ENCODE measurements at places on chromosomes 7 and 10. TPM values are rescaled to one million over a fixed set of nuclear protein-coding genes. Genes with fewer than 3 reads are reported as not detected.
A peak's percentile ranks its signal among the peaks of the same experiment; 100 is the strongest.

DNA sequence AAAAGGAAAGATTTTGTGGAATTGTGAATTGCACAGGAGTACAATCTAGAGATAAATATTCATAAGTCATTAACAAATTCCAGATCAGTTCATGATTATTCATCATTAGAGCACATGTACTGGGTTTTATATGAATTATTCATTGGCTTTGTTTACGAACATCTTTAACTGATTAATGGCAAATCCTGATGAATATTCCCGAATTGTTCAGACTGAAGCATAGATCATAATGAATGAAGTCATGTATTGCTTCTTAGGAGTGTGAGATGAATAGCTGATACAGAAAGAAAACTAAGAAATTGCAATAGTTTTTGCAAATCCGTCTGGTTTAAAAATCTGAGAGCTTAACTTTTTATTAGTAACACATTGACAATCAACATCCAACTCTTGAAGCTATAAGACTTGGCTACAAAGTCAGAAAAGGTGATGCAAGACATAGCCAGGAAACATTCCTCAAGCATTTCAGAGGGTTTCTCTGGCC is 183.6 kb upstream of the DGKB start:
- no peak for DNase-seq

GRCh38 chr10:76786504-76787072 is 851.0 kb downstream of the KCNMA1 start:
- no peak for DNase-seq

DNA sequence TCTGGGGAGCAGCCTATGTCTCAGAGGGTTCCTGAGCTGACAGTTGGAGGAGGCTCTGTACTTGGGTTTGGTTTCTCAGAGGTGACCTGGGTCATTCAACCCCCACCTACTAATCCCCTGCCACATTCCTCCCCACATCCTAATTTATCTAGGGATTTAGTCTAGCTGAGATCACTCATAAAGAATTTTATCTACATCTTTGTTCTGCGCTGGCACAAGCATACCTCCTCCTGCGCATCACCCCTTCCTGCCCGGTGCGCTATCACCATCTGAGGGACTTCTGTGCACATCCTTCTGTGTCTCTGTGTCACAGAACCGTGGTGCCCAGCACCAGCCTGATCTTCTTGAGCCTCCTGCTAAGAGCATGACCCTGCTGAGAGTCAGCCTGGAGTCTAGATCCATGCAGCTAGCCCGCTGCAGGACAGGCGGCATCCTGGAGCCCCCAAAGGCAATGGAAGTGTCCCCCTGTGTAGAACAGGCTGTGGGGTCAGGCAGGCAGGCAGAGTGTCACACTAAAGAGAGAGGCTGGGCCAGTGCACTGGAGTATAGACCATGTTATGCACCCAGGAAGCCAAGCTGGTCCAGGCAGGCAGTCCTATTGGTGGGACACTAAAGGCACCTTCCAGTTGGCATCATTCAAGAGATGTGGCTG is 63.6 kb downstream of the ARHGAP22 start:
- DNase-seq, result no peak

DNA sequence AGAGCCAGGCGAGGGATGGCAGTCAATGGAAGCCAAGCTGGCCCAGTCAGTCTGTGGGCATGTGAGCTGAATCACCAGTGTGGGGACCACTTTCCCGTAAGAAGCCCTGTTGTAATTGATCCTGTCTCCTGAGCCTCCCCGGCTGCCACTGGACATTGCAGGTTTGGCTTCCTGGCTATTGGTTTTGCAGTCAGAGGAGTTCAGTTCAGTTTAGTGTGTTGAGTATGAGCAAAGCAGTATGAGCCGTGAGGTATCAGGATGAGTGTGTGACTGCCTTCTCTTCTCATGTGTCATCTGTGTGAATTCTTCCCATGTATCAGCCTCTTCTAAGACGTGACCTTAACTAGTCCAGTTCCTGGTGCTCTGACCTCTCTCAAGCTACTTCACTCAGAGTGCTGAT is 227.4 kb downstream of the PRKG1 start:
- no peak for DNase-seq

GRCh38 chr10:129786216-129786615 is 177.9 kb downstream of the EBF3 start:
- DNase-seq, result no peak

DNA sequence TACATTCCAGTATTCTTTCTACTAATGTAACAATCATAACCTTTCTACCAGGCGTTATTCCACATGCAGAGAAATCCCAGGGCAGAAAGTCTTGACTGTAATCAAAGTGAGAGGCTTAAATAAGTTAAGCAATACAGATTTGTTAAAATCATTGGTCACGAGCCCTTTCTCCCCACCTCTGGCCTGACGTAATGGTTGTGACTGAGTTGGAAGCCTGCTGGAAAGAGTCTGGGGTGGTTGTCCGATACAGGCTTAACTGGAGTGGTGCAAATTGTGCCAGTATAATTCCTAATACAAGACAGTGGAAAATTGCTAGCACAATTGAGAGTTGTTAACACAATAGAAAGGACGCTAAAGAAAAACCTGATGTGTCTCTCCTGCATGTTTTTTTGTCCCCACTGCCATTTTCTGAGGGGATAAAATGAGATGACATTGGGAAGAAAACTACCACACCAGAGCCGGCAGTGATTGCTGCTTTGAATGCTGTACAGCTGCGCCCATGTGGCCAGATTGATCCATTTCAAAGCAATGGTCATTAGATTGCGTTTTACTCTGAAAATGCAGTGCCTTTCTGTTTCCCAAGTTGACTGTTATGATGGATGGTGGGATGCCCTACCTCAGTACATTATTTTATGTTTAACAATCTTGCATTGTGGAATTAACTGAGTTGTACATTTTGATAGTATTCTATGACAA is 190.8 kb downstream of the POU6F2 start:
- DNase-seq, result no peak

- peak; percentile 66 for DNase-seq
Measured at GRCh38 chr10:11757454-11757820, 15.3 kb downstream of the ECHDC3 start.

- no peak for DNase-seq
Measured at GRCh38 chr7:112364388-112364787, 85.9 kb upstream of the IFRD1 start.

DNA sequence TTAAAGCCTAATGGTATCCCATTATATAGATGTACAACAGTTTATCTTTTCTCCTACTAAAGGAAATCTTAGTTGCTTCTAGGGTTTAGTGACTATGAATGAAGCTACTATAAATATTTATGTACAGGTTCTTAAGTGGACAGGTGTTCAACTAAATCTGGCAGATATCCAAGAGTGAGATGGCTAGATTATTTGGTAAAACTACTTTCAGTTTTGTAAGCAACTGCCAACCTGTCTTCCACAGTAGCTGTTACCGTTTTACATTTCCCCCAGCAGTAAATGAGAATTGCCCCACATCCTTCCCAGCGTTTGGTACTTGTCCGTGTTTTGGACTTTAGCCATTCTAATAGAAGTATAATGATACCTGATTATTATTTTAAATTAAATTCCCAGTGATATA is 144.9 kb upstream of the MAGI2 start:
- no peak for DNase-seq

- no peak for DNase-seq
Measured at GRCh38 chr7:104040666-104041065, 51.2 kb upstream of the RELN start.

DNA sequence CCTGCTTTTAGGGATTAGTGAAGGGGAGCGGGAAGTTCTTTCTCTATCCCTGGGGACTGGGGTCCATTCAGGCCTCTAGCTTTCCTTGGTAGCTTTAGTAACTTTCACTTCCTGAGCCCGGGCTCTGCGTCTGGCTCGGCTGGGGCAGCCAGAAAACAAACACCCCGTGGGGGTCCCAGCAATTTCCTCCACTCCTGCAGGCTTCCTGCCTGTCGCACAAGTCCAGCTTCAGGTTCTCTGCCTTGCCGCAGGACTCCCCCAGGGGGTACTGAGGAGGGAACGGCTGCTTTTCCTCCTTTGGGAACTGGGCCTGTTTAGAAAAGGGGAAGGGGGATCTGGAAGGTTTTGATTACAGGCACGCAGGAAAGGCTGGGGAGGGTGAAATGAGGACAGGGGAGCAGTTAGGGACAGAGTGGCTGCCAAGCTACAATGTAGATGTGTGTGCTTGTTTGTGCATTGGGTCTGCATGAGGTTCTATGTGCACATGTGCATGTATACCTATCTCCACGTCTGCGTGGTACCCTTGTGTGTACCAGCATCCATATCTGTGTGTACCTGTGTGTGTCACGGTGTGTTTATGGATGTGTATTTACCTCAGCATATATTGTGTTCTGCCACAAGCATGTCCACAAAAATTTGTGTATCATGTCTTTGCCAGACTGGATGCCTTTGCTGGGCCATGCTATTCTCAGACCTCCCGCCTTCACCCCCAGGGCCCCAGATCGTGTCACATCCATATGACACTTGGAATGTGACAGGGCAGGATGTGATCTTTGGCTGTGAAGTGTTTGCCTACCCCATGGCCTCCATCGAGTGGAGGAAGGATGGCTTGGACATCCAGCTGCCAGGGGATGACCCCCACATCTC is 2.0 kb downstream of the KAZALD1 start:
- no peak for DNase-seq

- no peak for DNase-seq
Measured at GRCh38 chr10:78474743-78475142, 441.1 kb downstream of the RPS24 start.

GRCh38 chr10:64142395-64142794 is 621.2 kb downstream of the REEP3 start:
- no peak for DNase-seq

The GPC2 gene
- 5.1 TPM for total RNA-seq

The ADCK2 gene
- 13.8 TPM for total RNA-seq

The PNLIPRP3 gene
- not detected for total RNA-seq

The TMEM178B gene
- total RNA-seq, result not detected

The AHCYL2 gene
- total RNA-seq, result 5.2 TPM

The DHX32 gene
- total RNA-seq, result 20.2 TPM
